ENCODE measurements at places on chromosomes 7 and 10. TPM values are rescaled to one million over a fixed set of nuclear protein-coding genes. Genes with fewer than 3 reads are reported as not detected.

The GALNT17 gene
- total RNA-seq, result not detected

The GRM3 gene
- total RNA-seq, result not detected

The INMT gene
- total RNA-seq, result not detected

The ITGB8 gene
- 340 TPM for total RNA-seq

The GDF10 gene
- not detected for total RNA-seq

The LGI1 gene
- not detected for total RNA-seq

The KLF6 gene
- 104 TPM for total RNA-seq

The TRIL gene
- total RNA-seq, result 0.73 TPM

The PRLHR gene
- total RNA-seq, result not detected

The VPS37D gene
- total RNA-seq, result 3.4 TPM

The PLA2G12B gene
- total RNA-seq, result not detected

The CNPY1 gene
- total RNA-seq, result not detected

The VWDE gene
- total RNA-seq, result not detected

The CHAT gene
- total RNA-seq, result not detected

The IDE gene
- total RNA-seq, result 47.3 TPM

The PNLIPRP2 gene
- total RNA-seq, result not detected

The IGFBP1 gene
- total RNA-seq, result not detected

The SEPHS1 gene
- total RNA-seq, result 31.0 TPM

The MSS51 gene
- 0.67 TPM for total RNA-seq

The ABLIM1 gene
- total RNA-seq, result 1.2 TPM

The ARHGAP22 gene
- total RNA-seq, result 1.1 TPM

The AKR1C1 gene
- total RNA-seq, result 1.1 TPM

The C10orf62 gene
- total RNA-seq, result 0.73 TPM

The ELOVL3 gene
- 0.33 TPM for total RNA-seq

The PLEKHS1 gene
- total RNA-seq, result under 0.01 TPM

The CARD11 gene
- total RNA-seq, result not detected

The KIFBP gene
- 62.2 TPM for total RNA-seq

The TEX36 gene
- total RNA-seq, result not detected

The OR2A7 gene
- total RNA-seq, result 1.4 TPM

The PILRA gene
- not detected for total RNA-seq

The NEBL gene
- under 0.01 TPM for total RNA-seq

The PHF14 gene
- 26.6 TPM for total RNA-seq

The WDFY4 gene
- total RNA-seq, result not detected

The TUBAL3 gene
- not detected for total RNA-seq

Measured in melanocyte of skin (primary cell).